ENCODE measurements at places on chromosomes 5 and 9. TPM values are rescaled to one million over a fixed set of nuclear protein-coding genes. Genes with fewer than 3 reads are reported as not detected.

- no peaks in the 10 kb centered on the region for H3K4me1 ChIP-seq
- DNase-seq: no peak
- H3K27me3 ChIP-seq: no peaks in the 10 kb centered on the region
- H3K27ac ChIP-seq: no peak overlapping the region
- no peak overlapping the region for H3K4me3 ChIP-seq
Observed at GRCh38 chr9:116007824-116008223, 145.8 kb upstream of the PAPPA start.

- no peak for DNase-seq
- no peaks in the 10 kb centered on the region for H3K27me3 ChIP-seq
- peaks cover 42% of the 10 kb centered on the region for H3K4me1 ChIP-seq
- no peak overlapping the region for H3K4me3 ChIP-seq
- H3K36me3 ChIP-seq: no peaks in the 10 kb centered on the region
- H3K27ac ChIP-seq: no peak overlapping the region
Observed at GRCh38 chr5:143128412-143129071, 274.9 kb downstream of the NR3C1 start.

DNA sequence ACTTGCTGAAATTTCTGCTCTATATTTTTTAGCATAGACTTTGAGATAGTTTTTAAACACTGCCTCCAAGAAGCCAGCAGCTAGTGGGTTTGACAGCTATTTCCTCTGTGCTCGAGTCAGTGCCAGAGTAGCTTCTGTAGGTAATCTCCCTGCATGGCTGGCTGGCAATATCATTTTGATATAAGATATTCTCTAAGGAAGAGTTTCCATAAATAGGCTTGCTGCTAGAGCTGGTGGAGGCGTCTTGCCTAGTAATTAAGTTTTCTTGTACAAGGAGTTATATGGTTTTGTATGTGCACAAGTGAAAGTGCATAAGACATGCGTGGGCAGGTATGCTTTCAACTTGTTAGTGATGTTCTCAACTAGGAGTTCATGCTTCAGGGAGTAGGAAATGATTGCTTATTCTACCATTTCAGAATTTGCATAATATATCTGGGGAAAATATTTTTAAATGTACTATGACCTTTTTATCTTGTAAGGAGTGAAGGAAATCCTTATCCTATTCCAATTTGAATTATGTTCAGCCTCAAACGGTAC lies 74.1 kb upstream of the CCL21 start:
- no peaks in the 10 kb centered on the region for H3K36me3 ChIP-seq
- no peak overlapping the region for H3K27ac ChIP-seq
- DNase-seq: no peak
- H3K27me3 ChIP-seq: peaks cover 27% of the 10 kb centered on the region
- H3K4me1 ChIP-seq: no peaks in the 10 kb centered on the region

Gene PIP5K1B
- total RNA-seq: 9.8 TPM

Gene AMBP
- total RNA-seq: 230 TPM
